ENCODE measurements at places on chromosomes 7 and 10.

- DNase-seq: no peak
Measured at GRCh38 chr7:150356265-150356897, 12.2 kb upstream of the REPIN1 start.

GRCh38 chr7:50707236-50708006 is 75.3 kb downstream of the GRB10 start:
- no peak for DNase-seq

DNA sequence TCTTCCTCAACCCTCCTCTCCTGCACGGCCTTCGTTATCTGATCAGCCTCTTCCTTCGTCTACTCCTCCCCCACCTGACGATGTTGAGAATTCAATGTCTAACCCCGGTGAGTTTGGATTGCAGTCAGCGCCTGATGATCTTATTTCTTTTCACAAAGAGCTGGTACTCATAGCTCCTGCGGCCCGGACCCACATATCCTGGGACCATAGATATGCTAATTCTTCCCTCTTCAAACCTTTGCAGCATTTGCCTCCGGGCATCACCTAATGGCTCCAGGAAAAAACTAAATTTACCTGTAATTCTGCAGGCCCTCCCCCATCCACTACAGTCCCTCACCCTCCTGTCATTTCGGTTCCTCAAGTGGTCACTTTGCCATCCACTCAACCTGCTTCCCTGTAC is 12.4 kb upstream of the DDC start:
- no peak for DNase-seq

DNA sequence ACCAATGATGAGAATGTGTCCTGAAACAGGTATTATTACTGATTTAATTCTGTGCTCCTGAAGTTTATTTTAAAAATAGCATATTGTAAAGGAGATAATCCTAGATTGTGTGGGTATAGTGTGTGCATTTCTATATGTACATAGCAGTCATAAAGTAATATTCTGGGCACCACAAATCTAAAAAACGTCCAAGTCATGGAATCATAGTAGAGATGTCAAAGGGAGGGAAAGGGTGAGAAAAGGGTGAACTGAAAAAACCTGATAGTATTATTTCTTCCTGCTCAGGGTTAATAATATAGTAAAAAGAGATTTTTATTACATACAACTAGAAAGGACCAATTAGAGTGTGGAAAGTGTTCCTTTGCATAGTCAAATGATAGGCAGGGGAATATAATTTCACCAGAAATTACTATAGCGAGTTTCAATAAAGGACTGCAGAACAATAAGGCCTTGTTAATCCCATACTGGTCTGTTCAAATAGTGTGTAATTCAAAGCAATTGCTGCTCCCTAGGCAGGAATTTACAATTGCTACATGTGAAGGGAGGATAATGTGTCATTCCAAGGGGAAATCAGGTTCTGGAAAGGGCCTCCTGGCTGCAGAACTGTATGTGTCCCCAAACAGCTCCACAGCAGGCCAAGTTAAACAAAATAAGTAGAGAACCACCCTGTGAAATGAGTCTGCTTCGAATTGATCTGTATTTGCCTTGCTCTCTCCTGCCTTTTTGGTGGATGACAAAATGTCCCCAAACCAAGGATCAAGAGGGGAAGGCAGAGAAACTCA is 42.5 kb upstream of the KMT2E start:
- no peak for DNase-seq

- no peak for DNase-seq
Measured at GRCh38 chr10:17209881-17210280, 8.4 kb upstream of the TRDMT1 start.

- DNase-seq: no peak
Measured at GRCh38 chr7:31734456-31734855, 47.4 kb downstream of the PPP1R17 start.

GRCh38 chr10:110667620-110668343 is 23.6 kb downstream of the RBM20 start:
- DNase-seq: no peak
